ENCODE measurements at places on chromosomes 4 and X.

- DNase-seq, result no peak
Observed at GRCh38 chr4:21447301-21448054, 501.1 kb downstream of the KCNIP4 start.

- DNase-seq, result no peak
Observed at GRCh38 chr4:85491527-85491926, 16.6 kb downstream of the ARHGAP24 start.

DNA sequence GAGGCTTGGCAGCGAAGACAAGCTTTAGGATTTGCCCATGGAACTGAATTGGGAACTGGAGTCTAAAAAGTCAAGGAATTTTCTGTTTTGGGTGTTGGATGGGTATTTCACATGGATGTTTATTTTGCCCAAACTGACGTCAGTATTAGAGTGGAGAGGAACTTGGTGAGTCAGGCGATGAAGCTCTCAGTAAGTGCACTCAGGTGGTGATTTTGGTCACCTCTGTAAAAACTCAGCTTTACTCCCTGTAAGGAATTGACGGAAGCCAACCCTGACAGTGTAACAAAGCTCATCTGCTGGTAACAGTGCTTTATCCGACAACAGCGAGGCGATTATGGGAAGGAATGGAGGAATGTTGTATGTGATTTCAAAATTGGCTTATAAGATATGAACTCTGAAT, 77.0 kb upstream of the PGRMC2 start:
- peak; percentile 46 for DNase-seq

DNA sequence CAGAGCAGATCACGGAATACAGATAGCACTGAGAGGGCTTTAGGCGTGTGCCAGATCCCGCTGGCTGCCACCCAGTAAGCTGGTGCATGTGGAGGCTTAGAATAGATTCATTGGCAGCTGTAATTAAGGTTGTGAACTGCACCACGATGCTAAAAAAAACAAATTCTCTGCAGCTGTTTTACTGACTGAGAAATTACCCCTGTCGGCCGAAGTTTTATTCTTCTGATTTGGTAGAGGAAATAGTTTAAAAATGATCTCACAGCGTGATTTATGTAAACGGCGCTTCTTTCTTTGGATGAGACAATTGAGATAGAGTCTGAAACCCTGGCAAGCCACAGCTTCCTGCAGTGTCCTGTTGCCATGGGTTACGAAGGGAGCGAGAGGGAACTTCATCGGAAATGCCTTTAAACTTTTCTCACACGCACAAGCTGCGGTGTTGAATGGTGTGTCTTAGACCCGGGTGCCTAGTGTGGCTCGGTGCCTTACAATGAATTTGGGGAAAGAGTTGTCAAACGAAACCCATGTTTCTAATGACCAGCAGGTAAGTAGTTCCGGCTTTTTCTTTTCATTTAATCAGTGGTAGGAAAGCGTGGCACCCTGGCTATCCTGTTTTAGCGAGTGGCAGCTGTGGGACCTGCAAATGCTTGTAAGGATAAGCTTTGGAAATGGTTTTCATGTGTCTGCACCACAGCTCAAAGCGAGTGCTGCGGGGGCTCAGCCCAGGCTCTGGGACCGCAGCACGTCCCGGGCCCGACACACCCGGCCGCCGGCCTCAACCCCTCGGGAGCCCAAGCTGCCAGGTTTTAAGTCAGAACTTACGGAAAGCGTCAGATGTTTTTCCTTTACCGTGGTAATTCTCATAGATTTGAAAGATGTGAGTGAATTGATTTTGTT, 71.7 kb upstream of the HGFAC start:
- DNase-seq, result peak; percentile 95

DNA sequence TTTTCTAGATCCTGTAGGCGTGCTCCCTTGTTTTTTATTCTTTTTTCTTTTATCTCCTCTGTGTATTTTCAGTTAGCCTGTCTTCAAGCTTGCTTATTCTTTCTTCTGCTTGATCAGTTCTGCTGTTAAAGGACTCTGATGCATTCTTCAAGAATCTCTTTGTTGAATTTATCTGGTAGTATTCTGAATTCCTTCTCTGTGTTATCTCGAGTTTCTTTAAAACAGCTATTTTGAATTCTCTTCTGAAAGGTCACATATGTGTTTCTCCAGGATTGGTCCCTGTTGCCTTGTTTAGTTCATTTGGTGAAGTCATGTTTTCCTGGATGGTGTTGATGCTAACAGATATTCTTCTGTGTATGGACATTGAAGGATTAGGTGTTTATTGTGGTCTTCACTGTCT, 15.3 kb downstream of the RAB33B start:
- DNase-seq, result no peak

DNA sequence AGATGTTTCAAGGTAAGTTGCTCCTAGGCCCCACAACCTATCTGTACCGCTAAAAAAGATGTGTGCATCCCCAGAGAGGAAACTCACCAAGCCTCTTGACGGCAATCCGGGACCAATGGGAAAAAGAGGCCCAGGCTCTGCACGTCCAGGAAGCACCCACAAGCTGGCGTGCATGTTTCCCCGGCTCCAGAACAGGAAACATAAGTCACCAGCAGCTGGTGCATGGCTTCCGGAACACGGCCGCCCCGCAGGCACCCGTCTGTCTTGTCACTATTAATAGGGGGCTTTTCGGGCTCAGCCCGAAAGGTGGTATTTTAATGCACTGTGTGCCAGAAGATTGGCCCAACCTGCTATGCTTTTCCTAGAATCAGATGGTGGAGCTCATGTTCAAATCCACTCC, 22.2 kb downstream of the CRMP1 start:
- no peak for DNase-seq

DNA sequence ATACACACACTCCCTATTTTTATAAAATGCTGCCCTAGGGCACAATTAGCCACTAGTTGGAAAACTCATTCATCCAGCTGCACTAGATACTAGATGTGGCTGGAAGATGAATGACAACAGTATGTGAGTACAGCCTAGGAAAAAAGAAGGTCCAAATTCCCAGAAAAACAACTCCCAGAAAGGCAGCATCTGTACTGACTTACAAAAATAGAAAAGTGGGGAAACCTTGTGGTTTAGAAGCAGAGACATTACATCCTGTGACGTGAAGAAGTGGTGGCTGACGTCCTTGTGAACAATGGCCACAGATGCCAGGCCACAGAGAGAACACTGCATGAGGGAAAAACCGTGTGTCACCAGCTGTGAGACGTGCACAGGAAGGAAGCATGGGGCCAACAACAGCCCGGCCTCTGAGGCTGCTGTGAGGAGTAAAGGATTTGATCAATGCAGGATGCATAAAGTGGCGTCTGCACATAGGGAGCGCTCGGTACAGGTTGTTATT, 81.2 kb downstream of the SPRY1 start:
- no peak for DNase-seq

DNA sequence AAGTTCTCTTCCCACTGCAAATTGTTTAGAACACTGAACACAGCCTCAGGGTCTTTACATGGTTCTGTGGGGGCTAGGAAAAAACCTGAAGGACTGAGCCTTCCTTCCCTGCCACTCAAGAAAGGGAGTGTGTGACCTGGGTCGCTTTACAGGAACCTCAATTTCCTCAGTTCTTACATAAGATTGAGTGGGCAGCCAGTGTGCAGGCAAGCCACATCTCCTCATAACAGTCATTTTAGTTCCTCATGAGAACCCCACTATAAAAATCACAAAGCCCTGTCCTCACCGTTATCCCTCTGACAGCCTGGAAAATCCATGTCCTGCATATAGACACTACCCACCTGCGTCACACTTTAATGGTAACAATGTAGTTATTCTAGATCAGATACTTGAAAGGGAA, 2.1 kb upstream of the ETDC start:
- DNase-seq, result no peak

- peak; percentile 57 for DNase-seq
Observed at GRCh38 chr4:39933671-39934590, 43.8 kb downstream of the PDS5A start.

GRCh38 chr4:173161311-173161710, 7.3 kb upstream of the GALNT7 start:
- no peak for DNase-seq

DNA sequence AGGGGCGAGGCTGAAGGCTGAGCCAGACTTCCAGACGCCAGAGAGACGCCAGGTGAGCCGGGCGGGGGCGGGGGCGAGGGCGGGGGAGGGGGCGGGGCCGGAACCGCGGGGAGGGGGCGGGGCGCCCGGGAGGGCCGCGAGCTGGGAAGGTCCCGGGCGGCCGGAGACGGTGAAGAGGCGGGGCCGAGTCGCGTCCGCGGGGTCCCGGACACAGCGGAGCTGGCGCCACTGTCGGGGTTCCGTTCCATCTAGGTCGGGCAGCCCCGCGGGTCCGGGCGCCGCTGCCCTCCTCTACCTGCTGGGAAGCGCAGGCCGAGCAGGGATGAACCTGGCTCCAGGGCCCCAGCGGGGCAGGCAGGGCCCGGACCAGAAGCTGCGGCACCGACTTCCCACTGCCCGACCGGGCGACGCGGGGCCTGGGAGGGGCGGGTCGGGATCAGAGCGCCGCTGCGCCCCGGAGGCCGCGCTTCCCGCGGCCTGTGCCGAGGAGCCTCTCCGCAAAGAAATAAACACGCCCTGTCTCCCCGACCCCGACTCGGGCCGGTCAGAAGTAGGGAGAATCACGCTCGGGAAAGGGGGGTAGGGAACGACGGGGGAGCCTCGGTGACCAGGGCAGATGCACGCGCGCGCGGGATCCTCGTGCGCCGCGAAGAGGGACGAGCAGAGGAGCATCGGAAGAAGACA, 10.6 kb downstream of the HMX1 start:
- DNase-seq, result no peak

GRCh38 chr4:177108708-177109107, 201.0 kb upstream of the NEIL3 start:
- peak; percentile 49 for DNase-seq

- DNase-seq, result peak; percentile 23
Observed at GRCh38 chrX:120428309-120428708, 40.8 kb downstream of the LAMP2 start.

- DNase-seq, result peak; percentile 37
Observed at GRCh38 chr4:159248384-159249178, 145.7 kb downstream of the RAPGEF2 start.

GRCh38 chr4:34920032-34920431, 1324.3 kb downstream of the ARAP2 start:
- no peak for DNase-seq

DNA sequence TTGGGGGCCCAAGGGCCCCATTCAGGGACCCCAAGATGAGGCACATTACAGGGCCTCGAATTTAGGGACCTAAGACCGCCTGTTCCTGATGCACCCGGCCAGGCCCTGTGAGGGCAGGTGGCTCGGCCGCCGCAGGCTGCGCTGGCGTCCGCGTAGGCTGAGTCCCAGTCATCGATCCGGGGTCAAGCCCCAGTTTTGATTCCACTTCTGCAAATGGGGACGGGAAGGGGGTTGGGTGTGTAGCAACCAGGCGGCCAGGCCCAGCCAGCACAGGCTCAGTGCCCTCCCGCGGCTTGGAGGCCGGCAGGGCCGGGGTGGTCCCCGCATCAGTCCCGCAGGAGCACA, 327 bp downstream of the PNPLA4 start:
- no peak for DNase-seq

- DNase-seq, result no peak
Observed at GRCh38 chr4:44494810-44495701, 46.4 kb upstream of the KCTD8 start.

DNA sequence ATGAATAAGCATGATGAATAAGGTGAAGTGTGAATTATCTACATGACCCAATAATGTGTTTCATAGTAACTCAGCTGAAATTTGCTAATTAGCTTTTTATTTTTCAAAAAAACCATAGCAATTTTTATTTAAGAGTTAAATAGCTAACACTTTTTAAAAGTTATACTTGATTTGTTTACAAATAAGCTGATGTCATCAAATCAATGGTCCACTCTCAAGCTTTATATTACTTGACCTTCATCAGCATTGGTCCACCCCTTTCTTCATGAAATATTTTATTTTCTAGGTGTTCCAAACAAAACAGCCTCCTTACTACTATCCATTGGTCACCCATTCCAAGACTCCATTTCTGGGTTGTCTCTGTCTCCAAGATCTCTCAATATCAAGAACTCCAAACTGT, 649.0 kb upstream of the TENM3 start:
- DNase-seq, result no peak

GRCh38 chr4:154983714-154984113, 202.6 kb downstream of the RBM46 start:
- DNase-seq, result no peak

GRCh38 chrX:25206778-25207177, 191.0 kb upstream of the ARX start:
- DNase-seq, result peak; percentile 44

DNA sequence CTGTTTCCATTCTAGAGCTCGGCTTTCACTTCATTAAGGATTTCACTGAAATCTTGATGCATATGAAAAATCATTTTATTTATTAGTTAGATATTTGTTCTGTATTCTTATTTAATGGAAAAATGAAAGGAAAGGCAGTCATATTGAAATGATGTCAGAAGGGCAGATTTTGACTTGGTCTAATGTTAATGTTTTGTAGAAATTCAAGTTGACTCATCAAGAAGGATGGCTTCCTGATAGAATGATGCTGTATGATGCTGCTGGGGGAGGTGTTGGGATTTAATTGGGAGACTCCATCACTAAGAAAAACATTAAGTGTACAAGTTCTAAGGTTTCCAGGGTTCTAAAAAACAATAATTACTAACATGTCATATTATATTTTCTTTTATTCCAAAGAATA, 204.8 kb downstream of the PDGFC start:
- DNase-seq, result no peak

GRCh38 chr4:70927502-70928137, 25.5 kb downstream of the MOB1B start:
- no peak for DNase-seq

DNA sequence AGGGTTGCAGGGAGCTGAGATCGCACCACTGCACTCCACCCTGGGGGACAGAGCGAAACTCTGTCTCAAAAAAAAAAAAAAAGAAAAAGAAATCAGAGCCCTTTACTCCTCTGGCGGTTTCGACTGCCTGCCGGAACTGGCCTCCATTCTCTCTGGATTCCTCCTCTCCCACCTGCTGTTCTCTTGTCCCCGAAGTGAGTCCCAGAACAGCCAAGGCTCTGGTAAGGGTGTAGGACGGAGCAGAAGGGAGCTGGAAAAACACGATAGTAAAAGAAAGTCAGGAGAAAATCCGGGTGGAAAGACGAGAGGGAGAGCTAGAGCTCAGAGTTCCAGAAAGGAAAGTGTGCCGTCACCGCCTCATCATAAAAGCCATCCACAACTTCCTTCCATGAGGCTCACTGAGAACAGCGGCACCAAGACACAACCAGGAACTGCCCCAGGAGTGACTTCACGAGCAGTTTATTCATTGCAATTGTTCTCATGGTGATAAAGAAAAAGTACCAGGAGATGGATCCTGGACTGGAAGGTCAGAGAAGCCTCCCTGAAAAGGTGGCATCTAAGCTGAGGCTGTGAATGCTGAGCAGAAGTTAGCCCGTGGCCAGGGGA, 12.3 kb downstream of the TLR3 start:
- no peak for DNase-seq

Data from EL (cell line).